ENCODE measurements at places on chromosomes 1 and 21.
A peak's percentile ranks its signal among the peaks of the same experiment; 100 is the strongest.

DNA sequence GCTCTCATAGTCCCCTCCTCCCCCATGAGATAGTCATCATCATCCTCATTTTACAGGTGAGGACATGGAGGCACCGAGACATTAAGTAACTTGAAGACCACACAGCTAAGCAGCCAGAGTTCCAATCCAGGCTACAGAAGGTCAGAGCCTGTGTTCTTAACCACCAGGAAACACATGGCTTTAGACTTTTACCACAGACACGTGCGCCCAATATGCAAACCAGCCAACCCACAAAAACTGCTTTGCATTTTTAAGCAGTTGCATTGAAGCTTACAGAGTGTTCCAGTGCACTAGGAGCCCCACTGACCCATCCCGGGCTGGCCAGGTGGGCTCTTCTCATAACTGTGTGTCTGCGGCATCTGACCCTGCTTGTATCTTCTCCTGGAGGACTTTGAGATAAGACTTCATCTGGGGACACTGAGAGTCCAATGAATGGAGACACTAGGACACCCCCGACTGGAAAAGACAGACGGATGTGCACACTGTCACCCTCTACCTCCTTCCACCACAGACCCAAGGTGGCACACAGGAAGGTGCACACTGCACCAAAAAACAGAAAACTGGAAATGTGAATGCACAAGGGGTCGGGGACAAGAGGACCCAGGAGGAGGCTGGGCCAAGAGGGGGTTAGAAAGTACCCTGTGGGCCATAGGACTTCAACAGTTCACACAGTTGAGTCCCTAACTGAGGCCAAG is 56.4 kb downstream of the ETS2 start:
- H3K4me1 ChIP-seq, result no peaks in the 10 kb centered on the region
- DNase-seq, result no peak
- H3K27me3 ChIP-seq, result no peaks in the 10 kb centered on the region
- H3K27ac ChIP-seq, result no peak overlapping the region
- H3K36me3 ChIP-seq, result no peaks in the 10 kb centered on the region

GRCh38 chr1:230877924-230878590 is 9.7 kb upstream of the C1orf198 start:
- H3K27ac ChIP-seq, result no peak overlapping the region
- H3K36me3 ChIP-seq, result no peaks in the 10 kb centered on the region
- H3K4me1 ChIP-seq, result no peaks in the 10 kb centered on the region
- no peak for DNase-seq
- H3K4me3 ChIP-seq, result no peak overlapping the region

DNA sequence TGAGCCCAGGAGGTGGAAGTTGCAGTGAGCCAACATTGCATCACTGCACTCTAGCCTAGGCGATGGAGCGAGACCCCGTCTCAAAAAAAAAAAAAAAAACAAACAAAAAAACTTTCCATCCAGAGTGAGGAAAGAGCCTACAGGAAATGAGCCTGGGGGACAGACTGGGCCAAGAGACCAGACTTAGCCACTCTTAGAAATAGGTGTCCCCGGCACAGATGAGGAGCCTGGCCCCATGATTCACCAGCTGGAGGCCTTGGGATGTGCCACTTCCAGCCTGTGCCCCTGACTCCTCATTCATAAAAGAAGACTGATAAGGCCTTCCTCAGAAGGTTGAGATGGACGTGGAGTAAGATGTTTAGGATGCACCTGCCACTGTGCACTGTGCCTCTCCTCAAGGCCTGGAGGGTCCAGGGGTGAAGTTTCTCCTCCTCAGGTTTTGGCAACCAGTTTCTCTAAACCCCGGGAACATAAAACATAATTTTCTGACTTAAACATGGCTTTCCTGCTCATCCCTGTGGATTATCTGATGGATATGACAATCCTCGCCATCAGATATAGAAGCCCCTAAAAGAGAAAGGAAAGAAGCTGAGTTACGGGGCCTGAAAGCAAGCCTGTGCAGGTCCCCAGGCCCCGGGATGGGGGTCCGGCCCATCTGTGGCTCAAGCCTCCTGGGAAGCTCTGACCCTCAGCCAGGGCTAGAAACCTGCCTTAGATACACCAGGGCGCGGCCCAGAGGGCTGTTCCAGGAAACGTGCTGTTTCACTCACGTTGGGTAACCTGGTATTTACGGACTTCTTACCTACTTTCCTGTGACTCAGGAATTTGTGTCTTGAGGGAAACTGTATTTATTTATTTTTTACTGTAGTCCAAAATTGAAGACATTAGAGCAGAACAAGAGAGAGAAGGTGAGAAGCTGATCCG is 26.0 kb downstream of the MX1 start:
- no peaks in the 10 kb centered on the region for H3K27me3 ChIP-seq
- no peaks in the 10 kb centered on the region for H3K4me1 ChIP-seq

GRCh38 chr1:158153179-158153578 is 27.5 kb upstream of the CD1D start:
- H3K36me3 ChIP-seq, result no peaks in the 10 kb centered on the region
- DNase-seq, result no peak
- no peaks in the 10 kb centered on the region for H3K4me1 ChIP-seq

DNA sequence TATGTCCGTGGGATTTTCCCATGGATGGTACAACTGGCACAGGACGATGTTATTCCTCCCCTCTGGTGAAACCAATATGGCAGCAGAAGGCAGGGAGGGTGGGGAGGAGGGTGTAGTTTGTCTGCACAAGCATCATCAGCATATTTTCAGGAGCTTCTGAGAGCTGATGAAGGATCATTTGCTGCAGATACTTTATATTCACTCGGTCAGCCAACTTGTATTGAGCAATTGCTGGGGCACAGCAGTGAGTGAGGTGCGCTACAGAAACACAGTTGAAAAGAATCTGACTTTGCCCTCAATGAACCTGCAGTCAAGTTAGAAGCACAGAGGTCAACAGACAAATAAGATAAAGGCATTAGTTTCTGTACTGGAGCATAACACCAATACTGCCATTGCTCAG is 13.0 kb downstream of the PKP1 start:
- H3K4me1 ChIP-seq, result peaks cover 5% of the 10 kb centered on the region
- no peak for DNase-seq
- H3K27me3 ChIP-seq, result no peaks in the 10 kb centered on the region
- no peak overlapping the region for H3K27ac ChIP-seq
- H3K4me3 ChIP-seq, result no peak overlapping the region

GRCh38 chr1:16440131-16440469 is 424 bp upstream of the NECAP2 start:
- H3K27ac ChIP-seq, result peak overlapping the region; percentile 81
- peaks cover 6% of the 10 kb centered on the region for H3K4me1 ChIP-seq
- no peaks in the 10 kb centered on the region for H3K27me3 ChIP-seq
- no peak for DNase-seq
- H3K4me3 ChIP-seq, result peak overlapping the region; percentile 97

GRCh38 chr1:155061381-155062150 is 2.0 kb upstream of the EFNA4 start:
- no peak overlapping the region for H3K4me3 ChIP-seq
- peak; percentile 89 for DNase-seq
- peaks cover 14% of the 10 kb centered on the region for H3K4me1 ChIP-seq
- H3K27me3 ChIP-seq, result no peaks in the 10 kb centered on the region

GRCh38 chr1:22615886-22616285 is 20.5 kb upstream of the C1QA start:
- no peak overlapping the region for H3K4me3 ChIP-seq
- H3K36me3 ChIP-seq, result no peaks in the 10 kb centered on the region
- no peaks in the 10 kb centered on the region for H3K4me1 ChIP-seq

DNA sequence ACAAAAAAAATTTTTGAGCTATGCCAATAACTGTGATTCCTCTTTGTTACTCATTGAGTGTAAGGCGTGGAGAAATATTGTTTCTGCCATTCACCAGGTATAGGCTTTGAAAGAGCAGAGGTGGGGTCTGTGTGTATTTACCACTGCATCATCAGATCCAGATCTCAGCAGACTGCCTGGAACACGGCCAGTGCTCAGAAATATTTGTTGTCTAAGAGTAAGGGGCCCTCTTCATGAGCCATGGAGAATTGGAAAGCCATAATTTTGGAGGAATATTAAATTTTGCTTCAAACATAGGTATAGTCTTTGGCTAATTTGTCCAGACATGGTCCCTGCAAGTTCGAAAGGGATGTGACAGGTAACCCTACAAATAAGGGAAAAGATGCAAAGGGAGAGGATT is 231.3 kb upstream of the IRF2BP2 start:
- no peak for DNase-seq
- no peaks in the 10 kb centered on the region for H3K27me3 ChIP-seq
- no peaks in the 10 kb centered on the region for H3K4me1 ChIP-seq
- H3K4me3 ChIP-seq, result no peak overlapping the region

- peak overlapping the region; percentile 94 for H3K27ac ChIP-seq
- H3K27me3 ChIP-seq, result no peaks in the 10 kb centered on the region
- no peak for DNase-seq
- peaks cover 25% of the 10 kb centered on the region for H3K4me1 ChIP-seq
- H3K4me3 ChIP-seq, result no peak overlapping the region
Observed at GRCh38 chr1:2208309-2209239, 14.0 kb upstream of the FAAP20 start.

DNA sequence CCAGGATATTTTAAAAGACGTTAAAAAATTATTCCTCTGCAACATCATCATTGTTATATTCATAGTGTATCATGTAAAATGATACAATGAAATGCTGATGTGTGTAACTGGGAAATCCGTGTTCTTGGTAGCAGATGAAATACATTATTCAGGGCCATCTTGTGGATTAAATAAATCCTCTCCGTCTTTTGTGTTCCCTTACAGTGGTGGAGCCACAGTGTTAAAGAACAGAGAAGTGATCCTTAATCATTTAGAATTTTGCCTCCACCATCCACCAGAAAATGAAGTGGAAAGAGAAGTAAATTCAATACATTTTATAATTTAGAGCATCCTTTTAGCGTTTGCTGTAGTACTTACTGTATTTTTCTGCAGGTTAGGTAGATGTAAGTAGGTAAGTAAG is 1.3 kb downstream of the DYRK3 start:
- no peaks in the 10 kb centered on the region for H3K27me3 ChIP-seq
- no peaks in the 10 kb centered on the region for H3K36me3 ChIP-seq
- H3K27ac ChIP-seq, result peak overlapping the region; percentile 29
- H3K4me3 ChIP-seq, result peak overlapping the region; percentile 84
- H3K4me1 ChIP-seq, result peaks cover 3% of the 10 kb centered on the region

DNA sequence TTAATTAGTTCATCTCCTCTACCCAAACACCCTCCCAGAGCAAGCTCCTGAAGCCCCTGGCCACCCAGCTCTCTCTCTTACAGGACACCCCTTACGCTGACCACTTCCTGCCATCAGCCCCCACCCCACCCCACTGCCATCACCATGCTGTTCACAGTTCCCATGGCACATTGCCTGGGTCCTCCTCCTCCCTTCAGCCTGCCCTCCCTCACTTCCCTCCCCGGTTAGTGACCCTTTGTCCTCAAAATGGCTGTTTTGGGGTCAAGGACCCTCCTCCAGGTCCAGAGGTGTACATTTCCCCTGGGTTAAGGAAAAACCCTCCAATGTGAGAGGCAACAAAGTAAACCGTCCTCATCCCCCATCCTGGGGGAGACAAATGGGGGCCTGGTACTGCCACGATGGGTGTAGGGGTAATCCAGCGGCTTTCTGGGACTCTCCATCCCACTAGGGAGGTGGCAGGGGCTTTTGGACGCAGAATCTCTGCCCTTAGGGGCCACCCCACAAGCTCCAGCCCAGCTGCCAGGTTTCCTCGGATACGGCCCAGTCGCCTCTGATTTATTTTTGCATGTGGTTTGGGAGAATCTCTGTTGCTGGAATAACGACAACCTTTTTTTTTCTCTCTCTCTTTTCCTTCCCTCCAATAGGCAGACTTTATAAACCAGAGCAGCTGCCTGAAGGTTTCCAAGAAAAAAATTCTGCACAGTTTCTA is 8.5 kb downstream of the CAMK2N1 start:
- peak overlapping the region; percentile 75 for H3K27ac ChIP-seq
- H3K36me3 ChIP-seq, result no peaks in the 10 kb centered on the region
- H3K27me3 ChIP-seq, result no peaks in the 10 kb centered on the region
- H3K4me3 ChIP-seq, result no peak overlapping the region
- no peak for DNase-seq

GRCh38 chr1:8794605-8795004 is 22.8 kb downstream of the RERE start:
- H3K4me1 ChIP-seq, result no peaks in the 10 kb centered on the region
- H3K27ac ChIP-seq, result no peak overlapping the region
- H3K4me3 ChIP-seq, result no peak overlapping the region
- no peak for DNase-seq

DNA sequence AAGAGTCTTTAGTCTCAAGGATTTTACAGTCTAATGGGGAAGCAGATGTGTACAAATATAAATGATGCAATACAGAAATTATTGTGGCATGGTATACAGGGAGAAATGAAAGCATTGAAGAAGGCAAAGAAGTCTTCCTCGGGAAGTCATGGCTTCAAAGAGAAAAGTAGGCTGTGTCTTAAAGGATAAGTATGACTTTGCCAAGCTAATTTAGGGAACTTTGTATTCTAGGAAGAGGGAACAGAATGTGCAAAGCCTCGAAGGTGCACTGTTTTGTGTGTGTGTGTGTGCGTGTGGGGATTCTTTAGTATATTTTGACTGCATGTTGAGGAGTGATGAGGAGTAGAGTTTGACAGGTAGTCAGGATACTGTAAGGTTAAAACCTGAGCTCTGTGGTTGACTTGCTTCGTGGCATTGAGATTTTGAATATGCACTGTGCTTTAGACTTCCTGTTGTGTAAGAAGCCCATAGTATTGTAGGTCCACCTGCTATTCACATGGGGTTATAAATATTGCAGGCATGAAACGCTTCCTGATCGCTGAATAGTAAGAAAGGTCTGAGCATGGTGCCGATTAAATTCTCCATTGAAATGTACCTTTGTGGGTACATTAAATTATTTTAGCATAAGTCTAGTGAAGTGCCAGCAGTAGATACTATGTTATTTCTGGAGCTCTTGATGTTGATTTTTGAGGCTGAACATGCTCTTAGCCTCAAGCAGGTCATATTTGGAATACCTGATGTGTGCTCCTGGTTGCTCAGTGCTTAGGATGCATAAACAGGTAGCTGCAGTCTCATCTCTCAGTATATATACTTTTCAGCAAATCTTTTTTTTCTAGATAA is 8.0 kb downstream of the SMAP2 start:
- H3K4me1 ChIP-seq, result peaks cover 5% of the 10 kb centered on the region
- no peak overlapping the region for H3K4me3 ChIP-seq
- H3K36me3 ChIP-seq, result no peaks in the 10 kb centered on the region
- no peak for DNase-seq
- no peaks in the 10 kb centered on the region for H3K27me3 ChIP-seq

- DNase-seq, result no peak
- peak overlapping the region; percentile 6 for H3K27ac ChIP-seq
- no peak overlapping the region for H3K4me3 ChIP-seq
- H3K4me1 ChIP-seq, result no peaks in the 10 kb centered on the region
Observed at GRCh38 chr1:33434363-33434750, 3.5 kb upstream of the PHC2 start.
